GM23338 (cell line): ENCODE measurements at places on chromosomes 13 and 19.

DNA sequence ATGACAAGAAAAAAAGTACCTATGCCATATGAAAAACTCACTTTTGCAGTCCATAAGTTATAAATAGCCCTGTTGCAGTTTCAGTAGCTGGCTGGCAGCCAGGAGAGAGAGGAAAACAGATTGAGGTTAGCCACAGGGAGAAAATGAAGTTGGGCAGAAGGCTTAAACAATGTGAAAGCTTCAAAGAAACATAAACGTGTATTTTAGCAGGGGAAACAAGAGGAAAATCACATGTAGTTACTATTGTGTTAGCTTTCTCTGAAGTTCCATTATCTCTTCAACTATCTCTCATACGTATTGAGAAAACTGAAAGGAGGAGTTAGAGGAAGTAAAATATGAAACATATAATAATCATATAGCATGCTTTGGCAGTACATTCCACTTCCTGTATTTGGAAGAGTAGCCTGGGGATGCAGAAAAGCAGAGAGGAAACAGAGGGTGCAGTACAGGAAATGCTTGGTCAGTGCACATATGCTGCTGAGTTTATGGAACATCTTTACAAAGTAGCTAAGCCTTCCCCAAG is 1551.1 kb downstream of the EFNB2 start:
- no peak for DNase-seq

DNA sequence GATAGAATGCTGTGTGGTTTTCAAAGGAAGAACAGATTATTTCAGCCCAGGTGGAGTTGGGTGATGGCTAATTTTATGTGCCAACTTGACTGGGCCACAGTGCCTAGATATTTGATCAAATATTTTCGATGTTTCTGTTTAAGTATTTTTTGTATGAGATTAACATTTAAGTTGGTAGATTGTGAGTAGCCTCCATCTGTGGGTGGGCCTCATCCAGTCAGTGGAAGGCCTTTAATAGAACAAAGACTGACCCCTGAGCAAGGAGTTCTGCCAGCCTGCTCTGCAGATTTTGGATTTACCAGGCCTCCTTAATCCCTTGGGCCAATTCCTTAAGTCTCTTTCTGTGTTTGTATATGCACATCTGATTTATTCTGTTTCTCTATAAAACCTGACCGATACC is 13.9 kb downstream of the LSM14A start:
- no peak for DNase-seq

DNA sequence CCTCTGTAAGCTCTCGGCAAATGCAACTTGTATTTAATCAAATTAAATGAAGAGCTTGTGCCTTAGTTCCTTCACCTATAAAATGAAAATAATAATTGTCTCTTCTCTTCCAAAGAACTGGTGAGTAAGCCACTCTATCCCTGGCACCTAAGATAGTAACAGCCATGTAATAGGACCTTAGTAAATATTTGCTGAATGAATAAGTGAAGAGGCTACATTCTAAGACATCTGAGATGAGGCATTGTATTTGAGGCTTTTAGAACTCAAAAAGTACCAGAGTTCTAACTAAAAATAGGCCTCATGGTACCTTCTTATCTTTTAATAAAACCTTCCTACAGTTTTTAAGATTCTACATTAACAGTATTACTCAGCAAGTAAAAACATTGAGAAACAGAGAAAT is 17.3 kb upstream of the DCLK1 start:
- DNase-seq = no peak

- DNase-seq = peak; percentile 94
These were observed 966 bp downstream of the JUNB start for GRCh38 chr19:12792051-12792852.

- DNase-seq = peak; percentile 99
These were observed 4.8 kb downstream of the SLC17A7 start for GRCh38 chr19:49436381-49437017.

GRCh38 chr13:30034458-30034795 is 184.0 kb upstream of the UBL3 start:
- DNase-seq = no peak

DNA sequence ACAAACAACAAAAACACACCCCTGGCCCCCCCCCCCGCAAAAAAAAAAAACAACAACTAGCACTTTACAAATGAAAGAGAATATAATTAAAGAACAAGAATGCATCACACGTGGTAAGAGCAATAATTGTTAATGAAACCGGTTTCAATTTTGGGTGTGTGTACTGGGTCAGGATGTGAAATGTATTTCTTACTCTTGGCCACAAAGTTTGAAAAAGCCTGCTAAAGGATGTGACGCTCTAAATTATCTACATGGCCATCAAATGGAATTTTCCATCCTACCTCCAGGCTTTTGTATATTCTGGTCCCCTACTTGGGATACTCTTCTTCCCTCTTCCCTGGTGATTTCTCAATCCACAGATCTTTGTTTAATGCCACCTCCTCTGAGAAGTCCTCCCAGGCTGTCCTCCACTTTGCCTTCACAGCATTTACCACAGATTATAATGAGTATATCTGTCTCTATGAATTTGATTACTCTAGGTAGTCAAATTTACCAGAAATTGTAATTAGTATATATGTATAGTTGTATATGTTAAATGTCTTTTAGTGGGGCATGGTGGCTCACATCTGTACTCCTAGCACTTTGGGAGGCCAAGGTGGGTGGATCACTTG is 2.1 kb downstream of the SARS2 start:
- DNase-seq = no peak

DNA sequence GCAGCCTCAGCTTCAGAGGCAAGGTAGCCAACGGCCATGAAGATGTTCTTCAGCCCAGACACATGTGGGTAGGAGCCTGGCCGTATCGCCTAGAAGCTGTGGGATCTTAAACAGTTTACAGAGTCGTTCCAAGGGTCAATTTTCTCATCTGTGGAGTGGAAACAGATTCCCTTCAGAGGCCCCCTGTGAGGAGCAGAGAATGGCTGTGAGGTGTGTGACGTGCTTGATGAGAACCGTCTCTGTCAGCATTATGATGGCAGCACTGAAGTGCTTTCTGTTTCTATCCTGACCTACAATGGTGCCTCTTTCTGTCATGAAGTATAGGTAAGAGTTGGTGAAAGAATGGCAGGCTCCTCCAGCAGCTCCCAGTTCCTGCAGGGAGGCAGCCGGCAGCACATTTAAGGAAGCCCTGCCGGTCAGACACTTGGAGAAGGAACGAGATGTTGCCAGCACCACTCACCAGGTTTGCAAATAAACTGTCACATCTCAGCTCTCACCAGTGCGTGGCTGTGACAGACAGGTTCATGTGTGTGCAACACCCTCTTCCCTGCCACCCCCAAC is 277.3 kb downstream of the FOXO1 start:
- no peak for DNase-seq

DNA sequence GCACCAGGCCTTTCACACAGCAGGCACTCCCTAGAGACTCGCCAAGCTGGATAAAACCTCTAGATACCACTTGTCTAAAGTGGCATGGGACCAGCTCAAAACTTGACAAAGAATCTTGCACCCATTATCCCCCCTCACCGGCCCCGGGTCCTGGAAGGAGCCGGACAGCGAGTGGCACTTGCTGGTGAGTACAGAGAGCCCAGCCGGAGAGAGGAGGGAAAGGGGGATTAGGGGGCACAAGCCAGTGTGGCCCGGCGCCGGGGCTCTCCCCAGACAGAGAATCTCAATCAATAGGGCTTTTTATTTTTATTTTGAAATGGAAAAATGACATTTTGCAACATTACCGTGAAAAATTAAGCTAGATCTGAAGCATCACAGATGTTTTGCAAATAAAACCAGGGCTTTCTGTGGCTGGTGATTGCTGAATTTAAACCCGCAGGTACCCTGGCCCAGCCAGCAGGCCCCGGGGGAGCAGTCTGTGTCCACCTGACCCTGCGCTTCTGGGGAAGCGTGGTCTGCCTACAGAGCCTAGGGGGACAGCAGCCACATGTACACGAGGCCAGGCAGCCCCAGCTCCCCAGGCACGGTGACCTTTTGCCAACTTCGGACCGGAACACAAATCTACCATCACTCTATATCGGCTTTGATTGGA is 10.0 kb upstream of the VSTM2B start:
- no peak for DNase-seq

DNA sequence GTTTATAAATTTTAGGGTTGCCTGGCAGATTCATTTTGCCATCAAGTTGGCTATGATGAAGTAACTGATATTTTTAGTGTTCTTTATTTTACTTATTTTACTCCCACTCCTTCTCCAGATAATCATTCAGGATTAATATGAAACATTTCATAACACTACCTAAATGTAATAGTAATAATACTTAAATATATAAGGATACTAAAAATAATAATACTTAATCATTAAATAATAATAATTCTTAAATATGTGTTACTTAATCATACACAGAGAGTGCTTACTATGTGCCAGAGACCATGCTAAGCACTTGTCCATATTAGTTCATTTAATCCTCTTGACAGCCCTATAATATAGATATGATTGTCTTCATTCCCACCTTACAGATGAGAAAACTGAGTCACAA is 23.0 kb upstream of the OXGR1 start:
- DNase-seq = no peak

DNA sequence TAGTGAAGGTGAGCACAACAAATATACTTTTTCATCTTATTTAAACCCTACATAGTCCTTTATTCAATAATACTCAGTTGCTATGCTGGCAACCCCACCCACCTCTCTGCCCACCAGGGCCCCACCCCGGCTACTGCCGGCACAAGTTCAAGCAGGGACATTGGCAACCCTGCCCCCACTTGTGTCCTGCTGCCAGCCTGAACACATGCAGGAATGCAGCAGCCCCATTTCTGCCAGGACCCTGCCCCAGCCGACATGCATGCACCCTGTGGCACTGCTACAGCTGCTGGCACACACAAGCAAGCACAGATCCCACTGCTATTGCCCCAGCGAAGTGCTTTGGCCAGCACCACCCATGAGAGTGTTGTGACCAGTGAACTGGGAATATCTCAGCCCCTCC is 289.8 kb downstream of the COG6 start:
- no peak for DNase-seq

- no peak for DNase-seq
These were observed 32.5 kb downstream of the CILP2 start for GRCh38 chr19:19570571-19570970.

- no peak for DNase-seq
These were observed 57.2 kb downstream of the NHLRC3 start for GRCh38 chr13:39095500-39095899.
